HuH-7 (cell line): ENCODE measurements at places on chromosomes 7 and 10.

GRCh38 chr10:119754936-119755335 is 29.1 kb downstream of the INPP5F start:
- DNase-seq: no peak

- DNase-seq: no peak
Measured at GRCh38 chr10:25902002-25902401, 32.0 kb upstream of the MYO3A start.

DNA sequence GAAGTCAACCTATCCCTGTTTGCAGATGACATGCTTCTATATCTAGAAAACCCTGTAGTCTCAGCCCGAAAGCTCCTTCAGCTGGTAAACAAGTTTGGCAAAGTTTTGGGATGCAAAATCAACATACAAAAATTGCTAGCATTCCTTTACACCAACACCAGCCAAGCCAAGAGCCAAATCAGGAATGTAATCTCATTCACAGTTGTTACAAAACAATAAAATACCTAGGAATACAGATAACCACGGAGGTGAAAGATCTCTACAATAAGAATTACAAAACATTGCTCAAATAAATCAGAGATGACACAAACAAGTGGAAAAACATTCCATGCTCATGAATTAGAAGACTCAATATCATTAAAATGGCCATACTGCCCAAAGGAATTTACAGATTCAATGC is 50.4 kb upstream of the ZNF365 start:
- DNase-seq: no peak

GRCh38 chr7:41979834-41980307 is 257.1 kb downstream of the GLI3 start:
- peak; percentile 47 for DNase-seq

DNA sequence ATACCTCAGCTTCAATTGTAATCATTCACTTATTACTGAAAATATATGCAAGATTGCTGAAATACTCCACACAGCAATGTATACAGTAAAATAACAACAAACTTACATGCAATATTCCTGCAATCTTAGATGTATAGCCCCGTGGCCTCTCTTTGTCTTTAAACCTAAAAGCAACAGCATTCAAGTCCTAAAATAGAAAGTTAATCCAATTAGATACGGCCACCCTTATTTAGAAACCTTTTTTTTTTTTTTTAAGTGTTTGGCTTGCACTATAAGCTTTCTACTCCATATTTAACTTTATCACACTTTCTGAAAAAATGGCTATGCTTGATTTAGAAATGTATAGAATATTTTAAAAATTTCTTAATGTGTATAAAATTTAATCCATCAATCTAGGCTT is 67.6 kb downstream of the IDE start:
- DNase-seq: no peak

DNA sequence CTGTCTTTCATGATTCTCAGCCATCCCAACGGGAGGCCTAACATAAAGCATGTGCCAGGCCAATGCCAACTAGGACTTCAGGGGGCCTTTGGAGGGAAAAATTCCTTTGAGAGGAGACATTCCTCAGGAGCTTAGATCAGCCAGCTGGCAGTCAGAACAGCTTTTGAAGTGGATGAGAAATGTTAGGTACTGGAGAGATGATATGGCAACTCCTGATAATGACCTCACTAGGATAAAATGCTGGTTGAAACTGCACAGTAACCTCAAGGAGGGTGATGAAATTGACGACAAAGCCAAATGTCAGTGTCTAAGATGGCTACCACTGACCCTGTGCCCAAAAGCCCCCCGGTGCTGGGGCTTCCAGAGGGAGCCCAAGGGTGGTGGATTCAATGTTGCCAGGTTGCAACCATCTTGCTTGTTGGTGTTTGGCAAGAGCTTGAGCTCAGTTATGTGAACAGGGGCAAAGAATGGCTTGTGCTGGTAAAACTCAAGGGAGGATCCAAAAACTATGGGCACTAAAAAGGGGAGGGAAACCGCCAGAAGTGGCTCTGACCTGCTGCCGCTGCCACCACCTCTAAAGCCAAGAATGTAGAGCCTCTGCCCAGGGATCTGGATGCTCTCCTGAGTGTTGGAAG is 121.2 kb downstream of the UBE2H start:
- no peak for DNase-seq

DNA sequence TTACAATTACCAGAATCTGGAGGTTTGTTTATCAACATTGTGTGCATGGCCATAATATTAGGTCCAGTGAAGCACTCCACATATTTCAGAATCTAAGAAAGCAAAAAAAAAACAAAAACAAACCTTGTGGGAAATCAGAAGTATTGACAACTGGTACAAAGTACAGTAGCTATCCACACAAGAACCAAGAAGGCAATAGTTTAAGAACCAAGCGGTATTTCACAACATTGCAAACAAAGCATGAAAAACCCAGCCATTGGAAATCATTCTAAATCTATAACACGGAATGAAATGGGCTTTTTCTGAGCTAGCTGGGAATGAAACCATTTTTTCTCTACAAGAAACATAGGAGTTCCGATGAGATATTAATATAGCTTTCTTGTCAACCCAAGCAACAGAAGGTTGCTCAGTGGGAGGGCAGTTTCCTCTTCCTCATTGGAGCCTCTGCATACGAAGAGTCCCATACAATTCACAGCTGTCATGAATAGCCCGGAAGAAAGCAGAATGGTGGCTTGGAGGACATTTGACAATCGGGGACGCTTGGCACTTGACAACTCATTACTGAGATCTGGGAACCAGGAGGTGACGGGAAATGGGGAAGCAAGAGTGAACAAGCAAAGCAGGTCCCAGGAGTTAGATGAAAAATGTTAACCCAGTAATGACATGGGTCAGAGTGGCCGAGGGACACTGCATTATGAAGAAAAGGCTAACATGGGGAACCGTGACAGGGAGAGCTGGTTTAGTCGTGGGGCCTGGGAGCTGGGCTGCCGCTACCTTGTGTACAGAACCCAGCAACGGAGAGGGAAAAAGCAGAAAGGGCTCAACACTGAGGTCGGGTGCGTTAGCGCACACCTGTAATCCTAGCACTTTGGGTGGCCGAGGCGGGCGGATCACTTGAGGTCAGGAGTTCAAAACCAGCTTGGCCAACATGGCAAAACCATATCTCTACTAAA is 7.8 kb downstream of the PHYH start:
- no peak for DNase-seq

GRCh38 chr7:148584154-148584827 is 6.3 kb upstream of the C7orf33 start:
- DNase-seq: no peak

DNA sequence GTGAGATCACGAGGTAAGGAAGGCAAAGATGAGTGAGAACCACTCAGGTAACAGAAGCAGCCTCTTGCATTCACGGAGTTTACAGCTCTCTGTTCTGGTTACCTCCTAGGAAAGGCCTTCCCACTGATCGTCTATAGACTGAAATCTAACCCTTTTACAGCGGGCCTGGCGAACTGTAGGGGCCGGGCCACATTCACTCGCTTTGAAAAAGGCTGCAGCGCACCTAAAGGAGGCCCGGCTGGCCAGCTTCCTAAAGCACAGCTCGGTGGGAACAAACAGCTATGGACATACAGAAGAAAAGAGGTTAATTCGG is 565 bp downstream of the ATP5MK start:
- DNase-seq: no peak

- no peak for DNase-seq
Measured at GRCh38 chr10:73597346-73597745, 6.2 kb upstream of the USP54 start.

DNA sequence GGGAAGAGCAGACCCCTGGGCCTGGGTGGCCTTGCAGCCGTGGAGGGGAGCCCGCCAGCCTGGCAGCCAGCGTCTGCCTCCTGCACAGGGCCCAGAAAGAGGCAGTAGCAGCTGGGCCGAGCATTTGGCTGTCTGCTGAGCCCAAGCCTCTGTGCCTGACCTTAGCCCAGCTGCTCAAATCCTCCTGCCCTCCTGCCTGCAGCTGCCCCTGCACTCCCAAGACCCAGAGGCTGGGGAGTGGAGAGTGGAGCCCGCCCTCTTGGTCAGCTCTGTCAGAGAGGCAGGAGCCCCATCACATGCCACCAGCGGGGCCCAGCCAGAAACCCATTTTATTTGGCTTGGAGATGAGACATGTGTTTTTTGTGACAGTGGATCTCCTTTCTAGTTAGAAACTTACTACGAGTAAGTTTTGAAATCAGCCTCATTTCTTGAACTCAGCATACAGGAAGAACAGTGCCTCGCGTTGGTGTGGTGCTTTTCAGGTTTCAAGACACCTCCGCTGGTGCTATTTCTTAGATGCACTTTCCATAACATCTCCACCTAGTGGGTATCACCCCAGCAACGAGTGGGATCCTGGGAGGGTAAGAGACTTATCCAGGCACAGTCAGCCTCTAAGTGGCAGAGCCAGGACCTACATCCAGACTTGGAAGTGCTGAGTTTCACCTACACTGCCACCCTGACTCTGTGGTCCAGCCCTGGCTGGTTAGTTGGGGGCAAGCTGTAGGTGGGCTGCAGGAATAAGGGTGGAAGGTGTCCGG is 477.1 kb downstream of the RPS24 start:
- DNase-seq: no peak

DNA sequence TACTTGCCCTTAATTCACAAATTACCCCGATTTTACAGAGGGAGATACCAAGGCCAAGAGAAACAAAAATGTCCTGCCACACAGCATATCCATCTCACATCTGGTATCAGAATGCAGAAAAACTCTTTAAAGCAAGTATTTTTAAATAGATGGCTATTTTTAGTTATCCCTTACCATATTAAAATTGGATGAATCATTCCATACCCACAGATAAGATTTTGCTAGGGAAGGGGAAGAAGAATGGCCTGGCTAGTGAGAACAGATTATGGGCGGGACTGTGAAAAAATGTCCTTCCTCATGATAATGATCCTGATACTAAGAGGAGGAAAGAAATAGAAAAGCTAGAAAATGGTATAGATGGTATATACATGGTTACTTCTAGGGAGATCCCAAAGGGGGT is 80.6 kb upstream of the GATAD1 start:
- no peak for DNase-seq

- no peak for DNase-seq
Measured at GRCh38 chr7:113373863-113374262, 255.5 kb upstream of the SMIM30 start.

DNA sequence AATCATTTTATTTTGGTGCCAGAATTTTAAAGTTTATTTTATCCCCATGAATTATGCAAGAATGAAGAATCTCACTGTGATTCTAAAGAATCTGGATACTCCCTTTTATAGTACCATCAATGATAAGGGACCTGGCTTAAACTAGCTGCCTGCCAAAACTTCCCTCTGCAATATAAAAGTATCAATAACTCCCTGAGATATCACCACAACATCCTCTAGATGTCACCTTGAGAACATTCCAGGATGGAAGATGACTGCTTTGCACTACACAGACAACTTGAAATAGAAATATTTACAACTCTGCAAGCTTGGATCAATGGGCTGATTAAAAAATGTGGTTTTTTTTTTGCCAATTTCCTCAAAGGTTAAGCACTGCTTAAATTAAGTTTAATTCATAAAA is 142.1 kb downstream of the SLC25A13 start:
- DNase-seq: no peak

GRCh38 chr10:66788178-66788987 is 137.5 kb upstream of the LRRTM3 start:
- DNase-seq: no peak

DNA sequence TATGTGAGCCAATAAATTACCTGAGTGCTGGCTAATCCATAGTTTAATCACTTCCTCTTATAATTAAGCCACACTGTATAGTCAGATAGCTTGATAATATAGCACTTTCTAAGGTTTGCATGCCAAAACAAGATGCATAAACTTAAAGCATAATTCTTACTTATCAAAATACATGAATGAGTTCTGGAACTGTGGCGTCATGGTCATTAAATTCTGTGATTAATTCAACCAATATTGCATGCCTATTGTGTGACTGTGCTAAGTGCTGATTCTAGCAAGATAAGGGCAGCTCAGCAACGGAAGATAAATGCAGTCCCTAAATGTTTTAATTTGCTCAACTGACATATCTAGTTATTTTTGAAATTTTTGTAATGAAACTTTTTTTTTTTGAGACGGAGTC is 29.7 kb downstream of the HOXA1 start:
- DNase-seq: no peak

- peak; percentile 46 for DNase-seq
Measured at GRCh38 chr7:106166651-106167342, 54.7 kb upstream of the SYPL1 start.
